Umbilical cord (tissue), 2 donors: ENCODE measurements at places on chromosomes 11 and 22.

GRCh38 chr11:27447288-27448183 is 25.1 kb downstream of the LGR4 start:
- no peak for DNase-seq

- DNase-seq = no peak
Measured at GRCh38 chr11:8296038-8296649, 32.5 kb upstream of the LMO1 start.

DNA sequence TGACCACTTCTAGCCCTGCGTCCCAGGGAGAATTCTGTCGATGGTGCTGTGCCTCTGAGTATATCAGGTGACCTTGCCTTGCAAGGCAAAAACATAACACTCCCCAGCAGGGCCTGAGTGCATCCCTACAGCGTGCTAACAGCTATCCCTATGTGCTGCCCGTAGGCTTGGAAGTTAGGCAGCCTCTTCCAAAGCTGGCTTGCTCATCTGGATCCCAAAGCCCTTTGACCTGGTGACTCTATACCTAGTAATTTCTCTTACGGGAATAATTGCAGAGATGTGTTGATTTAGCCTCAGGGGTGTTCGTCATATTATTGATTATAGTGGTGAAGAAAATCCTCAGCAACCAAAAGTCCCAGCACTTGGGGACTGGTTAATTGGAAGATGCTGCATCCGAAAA is 32.6 kb upstream of the CRYBB3 start:
- DNase-seq = no peak

GRCh38 chr22:42939451-42939881 is 75.5 kb downstream of the PACSIN2 start:
- DNase-seq = peak; percentile 46

DNA sequence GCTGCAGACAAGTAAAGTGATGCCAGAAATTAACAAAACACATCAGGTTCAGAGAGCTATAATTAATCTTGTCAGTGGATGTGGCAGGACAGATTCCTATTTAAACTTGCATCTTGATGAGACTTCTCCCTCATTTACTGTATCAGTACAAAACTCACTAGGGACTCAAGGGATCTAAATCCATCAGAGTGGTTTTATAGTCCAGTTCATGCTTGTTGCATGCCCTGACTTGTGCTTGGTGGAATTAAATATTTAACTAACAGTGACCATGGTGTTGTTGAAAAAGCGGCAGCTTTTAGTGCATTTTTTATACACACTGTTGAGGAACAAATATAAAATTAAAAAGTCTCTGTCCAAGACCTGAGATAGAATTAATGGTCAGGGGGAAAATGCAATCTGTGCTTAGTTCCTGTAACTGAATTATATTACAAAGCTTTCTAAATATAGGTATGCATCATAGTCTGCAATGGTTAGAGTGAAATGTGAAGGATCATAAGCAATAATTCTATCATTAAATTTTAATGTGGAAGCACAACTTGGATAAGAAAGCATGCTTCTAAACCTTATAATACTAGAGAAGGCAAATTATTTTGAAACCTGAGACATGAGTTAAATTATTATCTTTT is 1475.5 kb upstream of the TENM4 start:
- DNase-seq = peak; percentile 0
